ENCODE measurements at places on chromosomes 7 and 10.

GRCh38 chr7:74116356-74116755, 32.8 kb downstream of the LIMK1 start:
- DNase-seq = no peak

DNA sequence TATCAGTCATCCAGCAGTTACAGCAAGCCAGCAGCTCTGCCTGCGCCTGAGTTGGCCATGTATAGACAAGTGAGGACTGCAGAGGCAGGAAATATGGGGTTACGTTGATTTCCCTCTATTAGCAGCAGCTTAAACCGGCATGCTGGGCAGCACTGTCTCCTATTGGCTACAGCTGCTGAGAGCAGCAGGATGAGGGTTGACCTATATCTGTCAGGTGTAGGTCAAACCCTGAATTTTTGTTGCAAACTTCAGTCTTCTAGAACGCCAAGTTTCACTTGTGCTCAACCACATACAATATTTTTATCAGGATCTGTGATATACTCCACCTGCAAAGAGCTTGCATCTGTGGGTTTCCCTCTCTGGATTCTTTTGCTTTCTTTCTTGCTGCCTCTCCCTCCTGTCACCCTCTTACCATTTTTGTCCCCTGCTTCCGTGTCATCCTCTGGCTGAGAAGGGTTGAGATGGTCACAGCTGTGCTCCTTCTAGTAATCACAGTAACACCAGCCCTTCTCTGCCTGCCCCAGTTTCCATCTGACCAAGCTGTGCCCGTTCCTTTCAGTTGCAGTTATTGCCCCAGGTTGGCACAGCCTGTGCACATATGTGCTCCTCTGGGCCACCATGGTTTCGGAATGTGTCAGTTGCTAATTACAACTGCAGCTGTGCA, 23.8 kb upstream of the GLCCI1 start:
- no peak for DNase-seq

DNA sequence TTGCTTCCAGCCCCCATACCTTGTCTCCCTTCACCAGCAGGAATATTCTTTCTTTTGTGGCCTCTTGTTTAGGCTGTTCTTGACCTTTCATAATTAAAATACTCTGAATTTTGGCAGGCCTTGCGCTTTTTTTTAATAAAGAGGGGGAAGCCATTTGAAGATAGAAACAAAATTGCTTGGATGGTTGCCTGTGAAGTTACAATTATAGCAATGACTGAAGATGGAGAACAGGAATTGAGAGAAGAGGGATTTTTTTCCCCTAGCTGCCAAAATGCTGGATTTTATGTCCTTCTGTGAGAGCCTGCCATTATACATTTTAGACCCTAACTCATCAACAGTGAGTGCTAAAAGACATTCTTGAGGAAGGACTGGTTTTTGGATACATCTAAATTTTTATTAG, 24.8 kb downstream of the FGFBP3 start:
- no peak for DNase-seq

GRCh38 chr7:96320442-96320841, 1.5 kb downstream of the SLC25A13 start:
- DNase-seq = no peak

- no peak for DNase-seq
Measured at GRCh38 chr7:105982388-105982787, 19.3 kb downstream of the CDHR3 start.

DNA sequence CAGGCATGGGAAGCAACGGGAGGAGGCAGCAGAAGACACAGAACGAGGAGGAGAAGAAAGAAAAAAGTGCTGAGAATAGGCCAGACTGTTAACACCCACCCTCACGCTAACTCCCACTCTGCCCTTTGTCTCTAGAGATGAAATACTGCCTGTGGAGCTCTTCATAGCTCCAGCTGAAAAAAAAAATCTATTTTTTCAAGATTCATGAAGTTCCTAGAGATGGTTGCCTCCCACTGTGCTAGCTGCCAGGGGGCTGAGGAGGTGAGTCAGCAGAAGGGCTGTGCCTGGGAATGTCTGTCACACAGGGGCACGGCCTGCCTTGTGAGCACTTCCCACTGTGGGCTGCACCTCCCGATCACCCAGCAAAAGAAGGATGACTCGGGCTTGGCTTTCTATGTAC, 144.5 kb downstream of the RNF216 start:
- DNase-seq = no peak

DNA sequence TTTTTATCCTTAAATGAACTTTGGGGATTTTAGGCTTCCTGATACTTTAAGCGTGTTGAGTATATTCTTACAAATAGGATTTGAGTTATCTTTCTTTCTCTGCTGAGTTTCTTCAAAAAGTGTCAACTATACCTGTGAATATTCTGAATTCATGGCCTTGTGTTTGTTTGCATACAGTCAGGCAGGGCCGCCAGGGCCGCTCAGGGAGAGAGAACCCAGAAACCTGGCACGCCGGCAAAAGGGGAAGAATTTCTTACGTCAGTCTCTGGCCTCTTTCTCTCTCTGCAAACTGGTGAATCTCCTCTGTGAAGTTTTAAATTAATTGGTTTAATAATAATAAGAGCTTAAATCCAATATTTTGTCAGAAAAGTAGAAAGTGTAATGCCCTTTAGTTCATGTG, 29.3 kb upstream of the BNIP3 start:
- DNase-seq = no peak

DNA sequence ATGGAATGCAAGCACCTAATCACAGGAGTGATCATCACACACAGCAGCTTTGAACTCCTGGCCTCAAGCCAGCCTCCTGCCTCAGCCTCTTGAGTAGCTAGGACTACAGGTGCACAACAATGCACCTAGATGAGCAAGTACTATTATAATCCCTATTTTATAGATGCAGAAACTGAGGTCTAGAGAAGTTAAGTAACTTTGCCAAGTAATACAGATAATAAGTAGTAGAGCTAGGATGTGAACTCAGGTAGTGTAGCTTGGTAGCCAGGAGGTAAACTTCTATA, 33.7 kb downstream of the DNAJC12 start:
- no peak for DNase-seq

- no peak for DNase-seq
Measured at GRCh38 chr7:47786557-47787248, 161.6 kb downstream of the PKD1L1 start.

DNA sequence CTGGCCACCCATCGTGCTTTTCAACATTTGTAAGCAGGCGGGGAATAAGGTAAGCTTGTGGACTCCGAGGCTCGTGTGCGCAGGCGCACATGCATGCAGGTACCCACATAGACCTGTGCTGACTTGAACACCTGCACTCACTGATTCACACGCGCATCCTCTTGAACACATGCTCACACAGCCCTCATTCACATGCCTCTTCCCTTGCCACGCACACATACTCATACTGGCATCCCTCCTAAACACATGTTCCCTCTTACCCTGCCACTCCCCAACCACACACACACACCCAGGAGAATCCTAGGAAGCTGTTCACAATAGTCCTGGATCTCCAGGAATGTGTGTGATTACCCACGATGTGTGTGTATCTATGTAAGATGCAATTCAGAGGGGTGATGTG, 44.1 kb upstream of the LBX1 start:
- DNase-seq = no peak

DNA sequence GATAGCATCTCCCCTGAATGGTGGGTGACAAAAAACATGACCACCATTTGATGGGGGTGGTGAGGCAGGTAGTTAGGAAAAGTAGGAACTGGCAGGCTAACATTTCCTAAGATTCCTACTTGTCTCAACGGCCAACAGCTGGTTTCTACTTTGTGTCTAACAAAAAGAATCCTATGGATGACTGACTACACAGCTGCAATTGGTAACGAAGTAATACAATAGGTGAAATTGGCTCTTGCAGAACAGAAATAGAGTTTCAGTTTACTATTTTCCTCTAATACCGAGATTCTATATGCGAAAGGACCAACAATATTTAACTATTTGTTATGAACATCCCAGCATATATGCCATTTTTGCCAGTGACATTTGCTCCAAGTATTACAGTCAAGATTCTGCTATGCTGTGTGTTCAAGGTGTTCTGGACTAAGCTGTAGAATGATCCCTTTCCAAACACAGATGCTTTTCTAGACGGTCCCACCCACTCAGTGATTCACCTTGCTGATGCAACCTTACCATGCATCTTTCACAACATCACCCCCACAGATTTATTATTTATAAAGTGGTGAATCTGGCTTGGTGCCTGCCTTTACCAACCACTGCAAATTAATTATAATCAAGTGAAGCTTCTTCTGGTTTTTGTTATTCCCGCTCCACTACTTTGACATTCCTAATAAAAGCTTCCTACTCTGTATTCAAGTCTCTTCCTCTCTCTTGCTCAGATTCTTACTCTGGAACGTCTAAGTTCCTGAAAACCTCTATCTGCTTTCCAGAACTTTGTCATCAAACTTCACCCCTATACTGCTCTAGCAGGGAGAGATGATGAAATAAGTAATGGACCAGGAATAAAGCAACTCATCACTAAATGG, 16.8 kb downstream of the BBIP1 start:
- no peak for DNase-seq

DNA sequence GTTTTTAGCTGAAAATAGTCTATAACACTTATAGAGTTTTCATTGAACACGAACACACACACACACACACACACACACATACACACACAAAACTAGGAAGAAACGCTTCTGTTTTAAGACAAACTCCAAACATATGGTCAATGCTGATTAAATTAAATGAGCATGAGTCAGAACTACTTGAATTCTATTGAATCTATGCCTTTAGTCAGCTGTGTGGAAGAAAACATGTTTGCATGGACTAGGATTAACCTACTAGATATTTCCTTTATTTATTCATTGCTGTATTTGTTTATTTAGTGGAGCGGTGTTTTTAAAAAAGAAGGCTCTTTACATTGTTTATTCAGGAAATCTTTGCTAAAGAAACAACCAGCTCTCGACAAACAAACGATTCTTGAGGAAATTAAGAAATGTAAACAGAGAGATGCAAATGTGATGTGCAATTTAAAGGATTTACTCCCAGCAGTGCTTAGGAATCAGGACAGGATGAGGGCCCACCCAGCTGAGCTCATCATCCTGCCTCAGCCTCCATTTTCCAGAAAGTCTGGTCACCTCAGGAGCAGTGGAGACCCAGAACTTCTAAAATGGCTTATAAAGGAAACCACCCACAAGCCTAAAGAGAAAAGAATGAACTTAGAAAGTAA, 83.2 kb downstream of the PDE1C start:
- no peak for DNase-seq

GRCh38 chr7:83547526-83547925, 101.4 kb downstream of the SEMA3E start:
- DNase-seq = no peak

- DNase-seq = no peak
Measured at GRCh38 chr10:128042131-128042610, 84.1 kb downstream of the MKI67 start.

GRCh38 chr7:93461350-93461749, 113.2 kb downstream of the CALCR start:
- DNase-seq = no peak

DNA sequence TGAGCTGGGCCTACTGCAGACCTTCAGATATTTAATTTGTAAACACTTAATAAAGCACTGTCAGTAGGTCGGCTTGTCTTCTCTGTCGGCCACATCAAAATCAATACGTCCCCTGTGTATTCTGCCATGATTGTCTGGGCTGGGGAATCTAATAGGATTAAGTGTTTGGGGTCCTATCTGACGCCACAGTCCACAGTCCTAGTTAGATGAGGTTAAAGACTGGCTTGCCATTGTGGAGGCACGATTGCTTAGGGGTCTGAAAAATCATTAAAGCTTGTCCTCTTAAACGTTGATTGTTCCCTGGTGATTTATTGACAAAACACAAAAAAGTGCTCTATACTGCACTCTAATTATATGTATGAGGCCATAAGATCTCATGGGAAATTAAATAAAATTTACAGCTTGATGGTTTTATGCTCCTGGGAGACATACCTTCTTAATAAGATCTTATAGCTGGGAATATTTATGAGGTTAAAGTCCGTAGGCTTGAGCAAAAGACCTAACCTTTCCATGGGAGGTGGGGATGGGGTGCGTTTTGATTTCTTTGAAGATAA, 650.3 kb upstream of the GALNT17 start:
- no peak for DNase-seq

DNA sequence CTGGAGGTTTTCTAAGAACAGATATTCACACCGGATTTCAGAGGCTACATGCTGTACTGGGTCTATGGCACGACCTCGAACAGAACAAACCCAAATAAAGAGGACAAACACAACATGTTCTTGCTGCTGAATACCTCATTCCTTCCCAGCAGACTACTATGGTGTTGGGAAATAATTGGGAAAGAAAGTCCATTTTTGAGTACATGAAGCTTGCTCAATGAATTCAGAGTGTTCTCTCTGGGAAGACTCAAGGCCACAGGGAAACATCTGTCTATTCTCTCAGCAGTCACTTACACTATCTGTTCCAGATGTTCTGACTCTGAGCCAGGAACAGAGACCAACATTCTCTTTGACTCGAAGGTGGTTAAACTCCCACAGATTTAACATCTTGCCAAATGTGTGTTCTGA, 30.9 kb downstream of the LAMB1 start:
- DNase-seq = no peak

- DNase-seq = no peak
Measured at GRCh38 chr7:31190906-31191305, 138.8 kb downstream of the ADCYAP1R1 start.

- no peak for DNase-seq
Measured at GRCh38 chr7:121803039-121803438, 69.9 kb upstream of the PTPRZ1 start.

- no peak for DNase-seq
Measured at GRCh38 chr10:95356-96115, 39.7 kb upstream of the ZMYND11 start.

- no peak for DNase-seq
Measured at GRCh38 chr10:16527452-16527851, 5.8 kb upstream of the C1QL3 start.

GRCh38 chr10:30557884-30558283, 71.7 kb downstream of the LYZL2 start:
- DNase-seq = no peak

GRCh38 chr7:134905375-134905774, 80.9 kb upstream of the AGBL3 start:
- DNase-seq = peak; percentile 33

DNA sequence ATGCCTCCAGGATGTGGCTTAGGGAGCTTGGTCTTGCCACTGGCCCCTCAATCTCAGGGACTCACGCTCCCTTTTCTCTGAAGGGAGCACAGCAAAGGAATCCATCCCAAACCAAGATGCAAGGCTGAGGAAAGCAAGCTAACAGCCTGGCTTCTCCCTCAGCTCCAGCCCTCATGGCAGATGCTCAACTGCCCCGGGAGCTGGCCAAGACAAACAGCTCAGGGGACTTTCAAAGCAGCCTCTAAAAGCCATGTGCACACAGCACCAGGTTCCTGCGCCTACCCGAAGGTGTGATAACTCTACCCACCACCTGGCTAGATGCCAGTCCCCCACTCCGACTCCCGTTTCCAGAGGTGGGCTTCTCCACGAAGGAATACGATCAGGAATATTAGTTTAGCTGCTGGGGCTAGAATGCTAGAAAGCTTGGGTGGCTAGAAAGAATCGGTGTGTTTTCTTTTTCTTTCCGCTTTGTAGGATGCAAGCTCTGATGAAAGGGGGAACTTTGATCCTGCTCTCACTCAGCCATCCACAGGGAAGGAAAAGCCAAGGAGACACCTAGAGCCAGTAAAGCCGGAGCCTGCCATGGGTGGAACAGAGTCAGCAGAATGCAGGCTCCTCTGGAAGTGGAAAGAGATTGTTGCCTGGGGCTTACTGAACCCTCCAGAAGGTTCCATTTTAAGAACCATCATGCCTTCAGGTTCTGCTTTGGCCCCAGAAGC, 89.0 kb upstream of the FGFR2 start:
- no peak for DNase-seq

GRCh38 chr7:18778594-18778993, 283.0 kb downstream of the HDAC9 start:
- DNase-seq = no peak
